Sciatic nerve (tissue), 2 donors: ENCODE measurements at places on chromosomes 5 and 9. TPM values are rescaled to one million over a fixed set of nuclear protein-coding genes. Genes with fewer than 3 reads are reported as not detected.

Gene CNTNAP3
- 10.5 TPM for total RNA-seq

GRCh38 chr9:126965541-126966428 is 51.2 kb downstream of the RALGPS1 start:
- DNase-seq = no peak

DNA sequence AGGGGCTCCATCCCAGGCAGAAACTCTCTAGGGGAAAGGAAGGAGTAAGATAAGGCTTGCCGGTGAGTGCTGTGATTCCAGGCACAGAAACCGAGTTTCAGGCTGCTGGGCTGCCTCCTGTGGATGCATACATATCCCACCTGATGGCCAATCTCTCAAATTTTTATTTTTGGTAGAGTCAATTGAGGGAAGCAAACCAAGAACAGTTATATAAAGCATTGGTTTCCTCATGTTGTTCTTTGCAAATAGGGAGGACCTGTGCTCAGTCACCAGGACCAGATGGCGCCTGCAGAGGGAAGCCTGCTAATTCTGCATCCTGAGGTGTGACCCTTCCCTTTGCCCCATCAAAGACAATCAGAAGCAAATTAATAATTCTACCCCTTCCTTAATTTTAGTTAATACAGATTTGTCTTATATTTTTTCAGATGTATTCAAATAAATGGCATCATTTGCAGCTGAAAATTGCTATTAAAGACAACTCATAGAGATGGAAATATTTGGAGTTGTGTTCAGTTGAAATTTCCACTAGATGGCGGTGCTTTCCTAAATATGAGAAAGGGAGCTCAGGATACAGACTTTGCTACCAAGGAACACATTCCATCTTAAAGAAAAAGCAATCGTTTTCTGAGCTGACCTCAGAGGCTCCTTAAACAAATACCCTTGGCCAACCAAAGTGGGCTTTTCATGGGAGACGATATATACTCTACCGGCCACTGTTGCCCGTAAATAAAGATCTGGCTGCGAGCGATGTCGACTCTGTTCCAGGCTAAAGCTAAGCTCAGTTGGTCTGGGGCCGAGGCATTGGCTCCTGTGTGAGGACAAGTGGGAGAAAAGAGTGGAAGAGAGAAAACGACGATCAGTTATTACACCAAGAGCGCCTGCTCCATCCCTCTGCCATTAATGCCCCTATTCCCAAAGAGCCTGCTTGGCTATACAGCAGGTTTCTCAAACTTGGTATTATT is 225.7 kb upstream of the KLF9 start:
- DNase-seq = no peak

Gene PRR7
- 8.2 TPM for total RNA-seq

- DNase-seq = no peak
Observed at GRCh38 chr5:177343777-177344176, 7.7 kb downstream of the LMAN2 start.

Gene LHX6
- total RNA-seq = 11.5 TPM

DNA sequence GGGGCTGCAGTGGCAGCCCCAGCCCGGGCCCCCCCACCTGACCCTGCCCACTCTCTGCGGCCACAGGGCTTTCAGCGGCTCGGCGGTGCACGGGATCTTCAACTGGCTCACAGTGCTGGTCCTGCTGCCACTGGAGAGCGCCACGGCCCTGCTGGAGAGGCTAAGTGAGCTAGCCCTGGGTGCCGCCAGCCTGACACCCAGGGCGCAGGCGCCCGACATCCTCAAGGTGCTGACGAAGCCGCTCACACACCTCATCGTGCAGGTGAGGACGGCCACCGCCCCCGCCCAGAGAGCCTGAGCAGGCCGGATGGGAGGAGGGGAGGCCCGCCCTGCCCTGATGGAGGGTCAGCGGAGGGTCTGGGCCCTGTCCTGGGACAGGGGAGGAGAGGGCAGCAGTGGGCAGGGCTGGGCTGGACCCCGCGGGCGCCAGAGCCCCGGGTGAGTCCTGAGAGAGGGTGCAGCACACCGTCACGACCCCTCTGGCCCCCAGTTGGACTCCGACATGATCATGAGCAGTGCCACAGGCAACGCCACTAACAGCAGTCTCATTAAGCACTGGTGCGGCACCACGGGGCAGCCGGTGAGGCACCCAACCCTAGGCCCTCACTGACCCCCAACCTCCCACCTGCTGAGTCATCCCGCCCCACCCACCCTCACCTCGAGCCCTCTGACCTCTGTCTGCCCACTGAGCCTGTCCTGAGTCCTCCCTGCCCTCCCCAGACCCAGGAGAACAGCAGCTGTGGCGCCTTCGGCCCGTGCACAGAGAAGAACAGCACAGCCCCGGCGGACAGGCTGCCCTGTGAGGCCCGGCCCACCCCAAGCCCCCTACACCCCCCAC is 2.7 kb downstream of the SLC34A3 start:
- DNase-seq = no peak

Gene C9orf50
- 2.2 TPM for total RNA-seq

- DNase-seq = no peak
Observed at GRCh38 chr5:65539827-65540226, 23.1 kb downstream of the CENPK start.

Gene COL15A1
- 94.6 TPM for total RNA-seq

Gene PFN3
- not detected for total RNA-seq

- DNase-seq = no peak
Observed at GRCh38 chr9:32589083-32589723, 16.2 kb upstream of the NDUFB6 start.

GRCh38 chr5:81942746-81943145 is 29.1 kb upstream of the ATG10 start:
- no peak for DNase-seq

Gene TMEM250
- total RNA-seq = 23.0 TPM

Gene SLC27A6
- total RNA-seq = 57.2 TPM

DNA sequence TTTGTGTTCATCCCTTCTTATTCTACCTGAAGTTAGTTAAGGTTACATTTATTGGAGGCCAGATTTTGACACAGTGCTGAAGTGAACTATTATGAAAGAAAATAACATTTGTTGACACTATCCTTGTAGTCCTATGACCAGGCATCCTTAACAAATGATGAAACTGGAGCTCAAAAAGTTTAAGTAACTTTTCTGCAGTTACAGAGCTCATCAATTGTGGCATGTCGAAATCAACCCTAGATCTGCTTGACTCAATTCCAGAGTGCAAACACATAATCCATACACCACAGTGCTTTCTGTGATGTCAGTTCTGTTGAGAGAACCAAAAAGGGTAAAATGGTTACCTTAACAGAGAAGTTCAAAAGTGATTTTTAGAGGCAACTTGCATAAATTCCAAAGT is 28.6 kb downstream of the KCNN2 start:
- DNase-seq = no peak

Gene PALM2AKAP2
- 19.7 TPM for total RNA-seq

- DNase-seq = no peak
Observed at GRCh38 chr5:8577792-8578191, 708.8 kb downstream of the MTRR start.

Gene CHSY3
- 4.0 TPM for total RNA-seq

- DNase-seq = peak; percentile 91
Observed at GRCh38 chr9:77456829-77457437, 191.2 kb downstream of the GNA14 start.

- DNase-seq = no peak
Observed at GRCh38 chr9:14399756-14400657, 86.1 kb upstream of the NFIB start.

DNA sequence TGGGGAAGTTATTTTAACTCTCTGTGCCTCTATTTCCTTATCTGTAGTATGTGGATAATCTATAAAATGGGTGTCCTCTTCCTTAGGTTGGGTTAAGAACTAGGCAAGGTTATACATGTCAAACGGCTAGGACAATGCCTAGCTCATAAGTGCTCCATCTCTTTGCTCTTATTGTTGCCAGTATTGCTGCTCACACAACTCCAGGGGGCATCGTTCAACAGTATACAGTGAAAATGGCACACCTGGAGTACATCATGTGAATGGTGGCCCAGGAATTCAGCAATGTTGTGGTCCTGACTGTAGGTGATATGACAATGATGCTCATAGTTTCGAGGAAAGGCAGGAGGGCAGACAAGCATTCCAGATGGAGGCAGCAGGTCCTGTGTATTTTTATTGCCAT is 30.1 kb downstream of the SLIT3 start:
- no peak for DNase-seq

DNA sequence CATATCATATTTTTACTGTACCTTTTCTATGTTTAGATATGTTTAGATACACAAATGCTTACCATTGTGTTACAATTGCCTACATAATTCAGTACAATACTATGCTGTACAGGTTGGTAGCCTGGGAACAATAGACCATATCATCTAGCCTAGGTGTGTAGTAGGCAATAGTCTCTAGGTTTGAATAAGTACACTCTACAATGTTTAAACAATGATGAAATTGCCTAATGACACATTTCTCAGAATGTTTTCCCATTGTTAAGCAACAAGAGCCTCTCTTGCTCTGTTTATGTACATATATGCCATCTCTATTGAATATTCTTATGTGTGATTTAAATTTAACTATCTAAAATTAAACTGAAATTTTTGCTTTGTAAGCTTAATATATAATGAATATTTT is 209.6 kb upstream of the ST8SIA4 start:
- DNase-seq = no peak

- no peak for DNase-seq
Observed at GRCh38 chr5:167064198-167064776, 1227.2 kb upstream of the WWC1 start.

Gene CKS2
- 4.6 TPM for total RNA-seq

DNA sequence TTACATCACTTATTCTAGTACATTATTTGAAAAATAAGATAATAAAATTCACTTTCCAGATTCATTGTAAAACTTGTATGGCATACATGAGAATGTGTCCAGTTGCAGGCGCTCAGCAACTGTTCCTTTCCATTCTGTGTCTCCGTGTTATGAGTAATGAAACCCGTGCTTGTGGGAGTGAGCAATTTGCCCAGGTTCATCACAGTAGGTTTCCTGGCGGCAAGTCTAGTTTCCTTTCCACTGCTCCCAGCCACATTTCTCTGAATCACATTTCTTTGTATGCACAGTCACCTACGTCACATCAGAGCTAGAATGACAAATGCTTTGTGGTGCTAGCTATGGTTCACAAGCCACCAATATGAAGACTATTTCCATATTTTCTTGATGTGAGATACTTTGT is 39.9 kb downstream of the MOCS2 start:
- no peak for DNase-seq

- no peak for DNase-seq
Observed at GRCh38 chr5:120538149-120538548, 74.0 kb downstream of the PRR16 start.

DNA sequence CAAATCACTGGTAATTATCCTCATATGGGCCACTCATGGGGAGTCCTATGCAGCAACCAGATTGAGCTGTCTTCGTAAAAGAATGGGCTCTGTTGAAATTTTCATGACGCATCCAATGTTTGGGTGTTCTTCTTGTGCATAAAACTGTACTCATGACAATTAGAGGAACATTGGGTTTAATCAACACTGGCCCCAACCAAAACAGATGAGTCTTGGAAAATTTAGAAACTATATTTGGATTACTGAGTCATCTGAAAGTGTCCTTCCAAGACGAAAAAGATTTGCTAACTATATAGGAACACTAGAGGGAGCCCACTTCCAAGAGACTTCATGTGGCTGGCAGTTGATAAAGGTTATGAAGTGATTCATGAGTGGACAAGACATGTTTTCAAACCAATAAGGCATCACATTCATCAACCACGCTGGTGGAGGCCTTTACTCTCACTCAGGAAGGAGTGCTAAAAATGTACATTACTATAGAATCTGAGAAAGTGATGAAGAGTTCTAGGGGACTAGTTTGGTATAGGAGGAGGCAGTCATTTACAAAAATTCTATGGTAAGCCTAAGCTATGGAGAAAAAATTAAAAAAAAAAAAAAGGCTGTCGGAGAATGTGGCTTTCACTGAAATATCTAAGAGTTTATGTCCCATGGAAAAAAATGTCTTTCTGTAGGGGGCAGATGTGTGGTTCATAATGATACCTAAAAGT is 313.5 kb downstream of the PRDM9 start:
- no peak for DNase-seq

Gene EDIL3
- total RNA-seq = 29.4 TPM

GRCh38 chr9:16784002-16784401 is 86.5 kb downstream of the BNC2 start:
- DNase-seq = no peak

GRCh38 chr5:80714570-80715298 is 60.0 kb upstream of the DHFR start:
- no peak for DNase-seq

- no peak for DNase-seq
Observed at GRCh38 chr9:110104261-110104809, 103.6 kb downstream of the C9orf152 start.

- no peak for DNase-seq
Observed at GRCh38 chr5:61327760-61328753, 4.0 kb upstream of the ZSWIM6 start.

Gene AQP7
- total RNA-seq = 36.7 TPM

Gene NOTCH1
- 84.2 TPM for total RNA-seq

DNA sequence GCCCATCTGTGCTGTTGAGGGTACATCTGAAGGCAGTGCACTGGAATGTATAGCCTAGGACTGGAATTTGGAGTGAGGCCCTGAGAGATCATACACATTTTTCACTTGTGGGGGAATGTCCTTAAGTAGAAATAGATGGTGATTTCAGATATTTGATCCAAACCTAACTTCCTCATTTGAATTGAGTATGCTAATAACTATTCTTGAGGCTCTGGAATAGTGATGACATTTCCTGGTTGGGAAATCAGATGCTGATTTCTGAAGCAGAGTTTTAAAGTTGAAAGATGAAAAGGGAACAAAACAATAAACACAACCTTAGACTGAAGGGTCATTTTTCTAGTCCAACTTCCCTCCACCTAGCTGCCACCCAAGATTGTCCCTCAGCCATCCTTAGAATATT is 163.0 kb upstream of the CCDC152 start:
- no peak for DNase-seq

Gene EFNA5
- 18.5 TPM for total RNA-seq

Gene SLC6A18
- not detected for total RNA-seq

DNA sequence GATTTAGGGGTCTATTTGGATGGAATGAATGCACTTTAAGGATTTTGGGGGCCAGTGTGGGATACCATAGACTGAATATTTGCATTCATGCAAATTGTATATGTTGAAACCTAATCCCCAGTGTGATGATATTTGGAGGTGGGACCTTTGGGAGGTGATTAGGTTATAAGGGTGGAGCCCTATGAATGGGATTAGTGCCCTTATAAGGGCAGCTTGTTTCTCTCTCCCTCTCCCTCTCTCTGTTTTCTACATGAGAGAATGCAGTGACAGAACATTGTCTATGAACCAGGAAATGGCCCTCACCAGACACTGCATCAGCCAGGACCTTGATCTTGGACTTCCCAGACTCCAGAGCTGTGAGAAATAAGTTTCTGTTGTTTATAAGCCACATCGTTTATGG is 166.1 kb downstream of the MED10 start:
- DNase-seq = no peak
